ENCODE measurements at places on chromosomes 4 and X.

GRCh38 chr4:179768996-179769395 is 2326.8 kb upstream of the AGA start:
- no peak for DNase-seq

DNA sequence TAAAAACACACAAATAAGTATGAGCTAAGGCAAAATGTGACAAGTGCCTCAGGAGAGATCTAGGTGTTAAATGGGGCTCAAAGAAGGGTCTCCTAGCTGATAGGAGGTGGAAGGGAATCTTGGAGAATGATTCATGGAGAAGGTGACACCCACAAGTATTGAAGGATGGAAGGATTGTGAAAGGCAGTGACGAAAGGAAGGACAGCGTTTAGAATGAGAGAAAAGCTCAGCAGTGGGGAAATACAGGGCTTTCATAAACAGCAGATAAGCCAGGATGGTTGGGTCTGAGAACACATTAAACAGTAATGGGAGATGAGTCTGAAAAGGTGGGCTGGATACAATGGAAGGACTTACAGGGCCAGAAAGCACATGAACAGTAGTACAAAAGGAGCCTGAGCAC is 11.5 kb downstream of the ANXA5 start:
- no peak for DNase-seq

DNA sequence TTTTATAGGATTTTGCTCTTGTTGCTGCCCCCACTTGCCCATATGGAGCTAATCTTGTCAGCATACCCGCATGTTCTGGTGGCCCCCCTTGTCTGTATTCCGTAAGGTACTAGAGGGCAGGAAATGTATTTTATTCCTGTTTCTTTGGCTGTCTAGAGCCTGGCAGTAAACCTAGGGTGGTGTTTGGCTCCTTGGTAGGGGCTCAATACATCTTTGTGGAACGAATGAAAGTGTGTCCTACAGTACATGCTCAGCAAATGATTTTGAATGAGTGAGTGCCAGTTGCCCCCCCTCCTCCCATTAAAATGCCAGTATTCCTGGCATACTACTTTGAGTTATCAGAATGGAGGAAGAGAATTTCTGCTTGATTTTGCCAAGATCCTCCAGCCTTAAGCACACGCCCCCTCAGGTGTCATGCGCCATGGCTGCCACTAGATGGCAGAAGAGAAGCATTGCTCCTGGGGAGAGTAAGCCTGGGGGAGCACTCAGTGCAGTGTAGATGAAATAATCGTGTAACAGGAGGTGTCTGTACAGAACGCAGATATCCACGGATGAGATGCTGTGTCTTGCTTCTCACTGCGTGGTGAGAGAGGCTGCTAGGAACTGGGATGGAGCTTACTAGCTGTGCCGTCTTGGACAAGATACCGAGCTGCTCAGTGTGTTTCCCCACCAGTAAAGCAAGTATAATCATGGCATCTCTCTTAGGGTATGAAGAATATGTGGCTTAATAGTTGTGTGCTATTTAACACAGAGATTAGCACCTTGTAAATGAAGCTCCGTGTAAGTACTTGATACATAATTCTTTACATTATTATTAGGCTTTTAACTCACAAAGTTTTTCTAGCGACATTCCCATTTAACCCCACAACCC is 17.2 kb upstream of the RNF212 start:
- DNase-seq = peak; percentile 27

DNA sequence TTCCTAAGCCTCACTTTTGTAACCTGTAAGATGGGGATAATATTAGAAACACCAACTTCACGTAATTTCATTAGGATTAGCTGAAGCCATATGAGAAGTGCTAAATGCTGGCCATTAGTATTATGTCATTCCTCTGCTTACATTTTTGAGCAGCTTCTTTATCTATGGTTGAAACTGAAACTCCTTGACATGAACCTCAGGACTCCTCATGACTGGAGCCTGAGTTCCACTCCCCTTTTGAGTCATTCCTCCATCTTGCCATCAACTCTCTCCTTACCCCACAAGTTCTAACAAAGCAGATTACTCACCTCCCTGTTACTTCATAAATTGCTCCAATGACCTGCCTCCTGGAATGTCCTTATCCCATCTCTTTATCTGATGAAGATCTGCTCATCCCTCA is 123.2 kb upstream of the KCNIP4 start:
- DNase-seq = no peak

DNA sequence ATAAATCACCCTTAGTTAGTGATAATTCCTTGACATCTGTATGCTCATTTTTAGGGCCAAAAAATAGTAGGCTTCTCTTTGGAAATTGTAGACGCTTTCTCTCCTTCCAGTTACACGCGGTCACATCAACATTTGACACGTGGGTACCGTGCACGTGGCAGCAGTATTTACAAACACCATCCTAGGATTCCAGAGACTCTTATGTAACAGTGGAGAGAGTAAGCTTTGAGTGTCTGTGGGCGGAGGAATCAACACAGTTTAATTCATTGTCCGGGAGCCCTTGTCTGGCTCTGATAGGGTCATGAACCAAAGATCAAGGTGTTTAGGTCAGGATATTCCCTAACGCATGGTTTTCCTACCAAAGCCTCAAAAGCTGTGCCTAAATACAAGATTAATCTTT is 12.2 kb downstream of the TET2 start:
- no peak for DNase-seq

All from HS-27A (cell line).